ENCODE measurements at places on chromosomes 12 and 14.
A peak's percentile ranks its signal among the peaks of the same experiment; 100 is the strongest.

DNA sequence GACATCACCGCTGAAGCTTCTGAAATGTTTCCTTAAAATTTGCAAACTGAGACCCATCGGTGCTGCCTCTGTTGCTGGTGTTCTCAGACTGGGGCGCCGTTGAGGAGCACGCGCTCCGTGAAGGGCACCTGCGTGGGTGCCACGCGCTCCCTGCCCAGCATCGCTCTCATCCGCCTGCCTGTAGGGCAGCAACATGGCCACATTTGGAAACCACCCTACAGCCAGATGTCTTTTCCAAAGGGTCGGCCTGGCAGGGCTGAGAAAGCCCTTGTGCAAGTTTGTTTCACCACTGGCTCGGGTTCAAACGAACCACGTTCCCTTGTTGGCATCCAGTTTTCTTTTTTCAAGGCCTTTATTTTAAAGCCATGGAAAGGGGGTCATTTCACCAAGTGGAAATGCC lies 13.9 kb downstream of the ADGRD1 start:
- DNase-seq: no peak

- no peak for DNase-seq
Measured at GRCh38 chr12:10102322-10102721, 3.5 kb upstream of the CLEC1A start.

DNA sequence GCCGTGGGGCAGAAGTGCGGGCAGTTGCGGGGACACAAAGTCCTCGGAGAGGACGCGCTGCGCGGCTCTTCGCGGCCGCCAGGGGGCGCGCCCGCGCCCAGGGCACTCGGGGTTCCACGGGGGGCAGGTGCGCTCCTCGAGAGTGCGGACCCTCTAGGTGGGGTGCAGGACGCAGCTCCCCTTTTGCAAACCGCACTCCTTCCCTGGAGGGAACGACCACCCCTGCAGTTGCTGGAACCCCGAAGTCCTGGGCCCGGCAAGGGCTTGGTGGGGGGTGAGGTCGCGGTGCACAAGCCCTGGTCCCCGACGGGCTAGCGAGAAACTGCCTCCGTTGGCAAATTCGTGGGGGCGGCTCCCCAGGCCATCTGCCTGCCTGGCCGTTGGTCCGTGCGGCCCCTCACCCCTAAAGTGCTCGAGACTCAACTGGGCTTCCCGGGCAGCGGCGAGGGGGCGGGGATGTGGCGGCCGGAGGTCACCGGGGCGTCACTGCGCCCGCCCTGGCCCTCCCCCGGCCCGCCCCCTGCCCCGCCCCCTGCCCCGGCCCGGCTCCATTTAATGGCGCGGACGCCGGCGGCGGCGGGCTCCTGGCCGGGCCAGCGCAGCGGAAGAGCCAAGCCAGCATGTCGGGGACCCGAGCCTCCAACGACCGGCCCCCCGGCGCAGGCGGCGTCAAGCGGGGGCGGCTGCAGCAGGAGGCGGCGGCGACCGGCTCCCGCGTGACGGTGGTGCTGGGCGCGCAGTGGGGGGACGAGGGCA lies at the start of gene ADSS1:
ADSS1 (plus strand) TSS at position 579 of the 756 bp plus-strand sequence; CDS start at position 621, 42 bp downstream.
- no peak for DNase-seq

- no peak for DNase-seq
Measured at GRCh38 chr12:124406043-124406442, 111.2 kb downstream of the RFLNA start.

DNA sequence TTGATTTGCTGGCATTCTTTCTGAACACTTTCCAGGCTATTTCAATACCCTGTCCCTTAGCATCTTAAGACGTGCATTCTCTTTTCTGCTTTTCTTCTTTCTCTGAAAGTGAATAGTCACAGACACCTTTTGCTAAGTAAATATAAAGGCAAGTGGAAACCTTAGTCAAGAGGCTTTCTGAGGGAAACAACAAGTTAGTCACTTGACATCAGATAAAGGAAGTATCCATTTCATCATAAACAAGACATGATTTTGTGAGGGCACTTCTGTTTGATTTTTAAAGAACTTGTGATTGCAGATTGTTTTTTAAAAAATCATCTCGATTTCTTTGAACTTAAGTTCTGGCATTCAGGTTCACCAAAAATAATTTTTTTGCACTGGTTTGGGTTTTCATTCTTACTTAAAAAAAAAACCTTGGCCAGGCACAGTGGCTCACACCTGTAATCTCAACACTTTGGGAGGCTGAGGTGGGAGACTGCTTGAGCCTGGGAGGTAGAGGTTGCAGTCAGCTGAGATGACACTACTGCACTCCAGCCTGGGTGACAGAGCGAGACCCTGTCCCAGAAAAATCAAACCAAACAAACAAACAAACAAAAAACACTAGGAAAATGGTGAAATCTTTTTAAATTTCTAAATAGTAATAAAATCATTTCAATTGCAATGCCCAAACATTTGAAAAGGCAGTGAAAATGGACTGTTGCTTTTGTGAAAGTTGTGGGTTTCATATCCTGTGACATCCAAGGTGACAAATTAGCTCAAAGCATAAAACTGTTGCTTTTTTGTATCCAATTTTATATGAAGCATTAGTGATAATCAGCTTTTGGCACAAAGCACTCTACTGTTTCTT lies 8.3 kb upstream of the KLHL42 start:
- DNase-seq: no peak

DNA sequence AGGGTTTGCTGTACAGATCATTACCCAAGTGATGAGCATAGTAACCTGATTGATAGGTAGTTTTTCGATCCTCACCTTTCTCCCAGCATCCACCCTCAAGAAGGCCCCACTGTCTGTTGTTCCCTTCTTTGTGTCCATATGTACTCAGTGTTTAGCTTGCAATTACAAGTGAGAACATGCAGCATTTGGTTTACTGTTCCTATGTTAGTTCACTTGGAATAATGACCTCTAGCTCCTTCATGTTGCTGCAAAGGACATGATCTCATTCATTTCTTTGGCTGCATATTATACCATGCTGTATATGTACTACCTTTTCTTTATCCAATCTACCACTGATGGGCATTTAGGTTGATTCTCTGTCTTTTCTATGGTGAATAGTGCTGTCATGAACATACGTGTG lies 181.6 kb upstream of the FOXG1 start:
- no peak for DNase-seq

DNA sequence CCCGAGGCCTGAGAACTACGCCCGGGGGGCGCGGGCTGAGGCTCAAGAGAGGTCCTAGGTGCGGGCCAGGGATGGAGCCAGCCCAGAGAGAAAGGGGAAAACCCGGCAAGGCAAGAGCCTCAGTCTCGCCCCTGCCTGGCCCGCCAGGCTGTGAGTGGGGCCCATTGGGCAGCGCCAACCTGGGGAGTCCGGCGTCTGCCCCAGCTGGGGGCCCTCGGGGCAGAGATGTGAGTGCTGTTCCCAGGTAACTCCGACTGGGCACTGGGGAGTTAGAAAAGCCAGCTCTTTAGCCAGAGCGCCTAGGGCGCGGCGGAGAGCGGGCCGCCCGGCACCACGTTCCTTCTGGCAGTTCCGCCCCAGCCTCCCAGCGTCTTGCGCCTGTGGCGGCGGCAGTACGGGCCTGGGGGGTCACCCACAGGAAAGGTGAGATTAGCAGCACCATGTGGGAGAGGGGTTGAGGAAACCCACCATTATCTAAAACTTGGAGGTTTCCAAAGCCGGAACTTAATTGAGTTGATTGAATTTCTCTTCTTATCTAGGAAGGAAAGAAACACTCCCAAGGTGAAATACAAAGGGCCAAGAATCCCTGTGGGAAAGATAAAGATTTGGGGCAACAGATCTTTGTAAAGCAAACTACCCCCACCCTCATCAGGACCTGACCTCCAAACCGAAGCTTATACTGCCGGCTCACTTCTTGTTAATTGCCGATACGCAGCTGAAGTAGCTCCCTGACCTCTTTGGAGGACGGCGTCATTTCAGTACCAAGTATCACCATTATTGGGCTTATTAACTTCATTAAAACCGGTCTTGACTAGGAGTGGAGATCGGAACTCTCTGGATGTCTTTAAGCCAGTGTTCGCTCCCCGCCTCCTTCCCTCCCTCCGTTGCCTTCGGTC lies 11.6 kb downstream of the OTX2 start:
- no peak for DNase-seq

DNA sequence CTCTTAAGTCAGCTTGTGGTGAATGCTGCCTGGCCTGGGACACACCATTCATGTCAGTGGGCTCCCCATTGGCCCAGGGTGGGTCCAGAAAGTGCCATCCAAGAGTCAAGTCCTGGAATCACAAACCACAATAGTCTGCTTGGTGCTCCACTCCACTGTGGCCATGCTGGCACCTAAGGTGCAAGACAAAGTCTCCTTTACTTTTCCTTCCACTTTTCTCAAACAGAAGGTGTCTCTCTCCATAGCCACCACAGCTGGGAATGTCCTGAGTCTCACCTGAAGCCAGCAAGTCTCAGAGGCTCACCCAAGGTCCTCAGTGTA lies 9.0 kb downstream of the RDH16 start:
- DNase-seq: no peak

- no peak for DNase-seq
Measured at GRCh38 chr12:51391283-51392123, at the start of gene GALNT6. Gene GALNT6, minus strand, starts transcription at chr12:51391406. Its CDS starts 11,625 bp downstream, at chr12:51379781.

- no peak for DNase-seq
Measured at GRCh38 chr14:55539975-55540374, 40.0 kb upstream of the KTN1 start.

DNA sequence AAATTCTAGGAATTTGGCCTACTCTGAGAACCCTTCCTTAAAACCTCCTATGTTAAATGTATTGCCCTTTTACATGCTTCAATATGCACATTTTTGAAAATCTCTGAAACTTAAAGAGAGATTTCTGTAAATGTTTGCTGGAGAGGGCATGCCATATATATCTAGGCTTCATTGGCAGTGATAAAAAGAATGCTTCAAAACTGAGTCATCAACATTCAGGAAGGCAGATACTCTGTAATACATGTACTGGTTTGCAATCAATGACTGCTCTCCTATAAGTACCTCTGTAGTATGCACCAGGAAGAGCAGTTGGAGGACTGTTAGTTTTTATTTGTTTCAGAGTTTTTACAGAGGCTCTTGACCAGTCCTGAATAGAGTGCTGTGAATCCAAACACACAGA lies 739.9 kb downstream of the SLC16A7 start:
- no peak for DNase-seq

- DNase-seq: no peak
Measured at GRCh38 chr14:82521191-82521590, 987.5 kb upstream of the SEL1L start.

GRCh38 chr14:65349100-65349499 lies 63.4 kb upstream of the FUT8 start:
- DNase-seq: no peak

DNA sequence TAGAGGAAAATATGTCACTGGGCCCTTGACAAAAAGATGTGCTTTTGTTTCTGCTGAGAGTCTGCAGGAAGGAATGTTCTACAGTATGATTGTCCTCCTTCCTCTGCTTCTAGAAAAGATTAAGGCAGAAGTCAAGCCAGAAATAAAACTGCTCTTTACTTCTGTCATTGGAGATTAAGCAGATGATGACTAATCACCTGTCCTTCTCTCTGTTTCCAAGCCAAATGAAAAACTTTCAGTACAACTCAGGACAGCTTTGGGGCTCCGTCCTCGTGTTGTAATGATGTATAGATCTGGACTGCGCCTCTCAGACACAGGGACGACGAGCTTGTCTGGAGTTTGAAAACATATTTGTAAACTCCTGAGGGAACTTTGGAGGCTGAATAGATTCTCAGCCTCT lies 159.3 kb downstream of the DYRK2 start:
- DNase-seq: no peak

GRCh38 chr12:49903700-49904423 lies at the start of gene FAIM2:
Gene FAIM2, minus strand, starts transcription at chr12:49903900. Its CDS starts 108 bp downstream, at chr12:49903792.
- peak; percentile 62 for DNase-seq

DNA sequence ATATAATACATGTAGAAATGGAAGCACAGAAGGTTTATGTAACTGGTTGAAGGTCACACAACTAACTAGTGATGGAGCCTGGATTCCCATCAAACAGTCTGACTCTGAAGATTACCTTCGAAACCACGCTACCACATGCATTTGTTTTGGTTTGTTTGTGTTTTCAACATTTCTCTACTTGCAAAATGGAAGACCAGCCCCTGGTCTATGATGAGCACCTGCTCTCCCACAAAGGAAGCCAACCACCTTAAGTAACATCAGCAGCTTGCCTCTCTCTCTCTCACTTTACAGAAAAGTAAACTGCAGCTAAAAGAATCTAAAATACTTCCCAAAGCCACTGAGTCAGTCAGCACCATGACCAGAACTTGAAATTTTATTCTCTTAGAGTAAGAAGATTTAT lies 186.9 kb upstream of the TMPO start:
- no peak for DNase-seq

DNA sequence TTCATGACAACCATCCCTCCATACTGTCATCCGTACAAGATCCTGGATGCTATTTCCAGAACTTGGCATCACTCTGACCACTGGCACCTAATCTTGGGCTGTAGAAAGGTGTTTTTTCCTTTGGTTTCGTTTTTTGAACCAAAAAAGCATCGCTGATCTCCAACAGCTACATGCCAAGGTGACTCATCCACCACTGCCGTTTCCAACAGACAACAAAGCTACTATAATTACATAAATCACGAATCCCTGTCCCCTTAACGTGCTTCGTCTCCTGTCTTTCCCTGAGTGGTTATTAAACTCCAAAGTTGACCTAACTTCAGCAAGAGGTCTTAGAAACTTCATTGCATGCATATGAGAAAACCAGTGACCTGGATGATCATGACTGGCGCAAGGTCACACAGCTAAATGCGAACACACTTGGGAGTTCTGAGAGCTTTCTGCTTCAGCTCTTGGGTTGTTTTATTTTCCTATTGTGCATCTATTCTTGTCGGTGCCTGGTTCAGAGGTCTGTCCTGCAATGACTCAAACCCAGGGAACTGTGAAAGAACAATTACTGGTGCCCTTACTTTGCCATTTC lies 99.9 kb downstream of the PPM1H start:
- DNase-seq: no peak

DNA sequence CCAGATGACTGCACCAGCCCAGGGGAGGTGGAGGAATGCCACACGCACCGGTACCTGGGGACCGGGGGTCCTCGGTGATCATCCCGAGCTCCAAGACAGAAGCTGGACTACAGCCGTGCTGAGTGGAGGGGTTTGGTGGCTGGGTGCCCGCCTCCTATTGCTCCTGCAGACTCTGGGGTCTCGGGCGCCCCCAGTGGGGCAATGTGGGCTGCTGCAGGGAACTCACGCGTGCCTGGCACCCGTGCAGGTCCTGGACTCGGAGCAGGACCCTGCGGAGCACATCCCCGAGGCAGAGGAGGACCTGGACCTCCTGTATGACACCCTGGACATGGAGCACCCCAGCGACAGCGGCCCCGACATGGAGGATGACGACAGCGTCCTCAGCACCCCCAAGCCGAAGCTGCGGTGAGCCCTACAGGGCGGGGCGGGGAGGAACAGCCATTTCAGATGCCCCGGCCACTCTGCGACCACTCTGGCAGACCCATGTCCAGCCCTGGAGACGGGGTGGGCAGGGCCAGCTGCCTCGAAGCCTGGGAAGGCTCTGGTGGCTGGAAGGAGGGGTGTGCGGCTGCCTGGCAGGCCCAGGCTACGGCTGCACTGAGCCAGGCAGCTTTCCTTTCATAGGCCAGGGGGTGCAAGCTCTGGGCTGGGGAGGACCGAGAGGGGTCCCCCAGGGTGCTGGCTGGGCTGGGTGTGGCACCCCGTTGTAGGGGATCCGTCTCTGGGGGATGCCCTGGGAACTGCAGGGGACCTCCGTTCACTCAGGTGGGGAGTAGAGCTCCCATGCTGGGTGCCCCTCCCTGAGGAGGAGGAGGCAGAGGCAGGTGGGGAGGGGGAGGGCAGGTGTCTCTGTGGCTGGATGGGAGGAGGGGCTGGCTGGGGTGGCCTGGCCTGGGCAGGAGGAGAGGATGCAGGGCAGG lies 21.6 kb upstream of the TEX22 start:
- DNase-seq: no peak
